Urinary bladder (tissue), 4 donors: ENCODE measurements at places on chromosomes 16 and 17. TPM values are rescaled to one million over a fixed set of nuclear protein-coding genes. Genes with fewer than 3 reads are reported as not detected.

Gene RND2
- 1.6 TPM for total RNA-seq

Gene MYO1C
- 76.8 TPM for total RNA-seq

Gene UBALD1
- total RNA-seq, result 2.3 TPM

Gene ZG16B
- 2.4 TPM for total RNA-seq

Gene C16orf46
- 0.63 TPM for total RNA-seq
